ENCODE measurements at places on chromosomes 1 and 21.

GRCh38 chr1:202856014-202856413 is 32.9 kb downstream of the RABIF start:
- DNase-seq, result no peak

- no peak for DNase-seq
Measured at GRCh38 chr21:42289926-42290325, 25.3 kb downstream of the TFF3 start.

DNA sequence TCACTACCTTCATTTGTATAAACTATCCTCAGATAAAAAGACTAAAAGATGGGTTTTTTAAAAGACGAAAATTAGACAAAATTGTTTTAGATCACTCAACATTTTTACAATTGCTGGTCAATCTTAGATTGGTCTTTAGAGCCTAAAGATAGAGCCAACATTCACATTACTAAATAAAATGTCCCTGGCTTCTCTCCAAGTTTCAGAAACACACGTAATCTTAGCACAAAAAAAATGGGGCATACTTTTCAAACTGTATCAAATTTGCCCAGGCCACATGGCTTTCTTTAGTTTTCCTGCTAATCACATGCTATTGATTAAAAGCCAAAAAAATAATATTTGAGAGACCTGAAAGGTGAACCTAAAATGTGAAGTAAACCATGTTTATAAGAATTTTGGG is 288.1 kb downstream of the DPYD start:
- DNase-seq, result no peak

DNA sequence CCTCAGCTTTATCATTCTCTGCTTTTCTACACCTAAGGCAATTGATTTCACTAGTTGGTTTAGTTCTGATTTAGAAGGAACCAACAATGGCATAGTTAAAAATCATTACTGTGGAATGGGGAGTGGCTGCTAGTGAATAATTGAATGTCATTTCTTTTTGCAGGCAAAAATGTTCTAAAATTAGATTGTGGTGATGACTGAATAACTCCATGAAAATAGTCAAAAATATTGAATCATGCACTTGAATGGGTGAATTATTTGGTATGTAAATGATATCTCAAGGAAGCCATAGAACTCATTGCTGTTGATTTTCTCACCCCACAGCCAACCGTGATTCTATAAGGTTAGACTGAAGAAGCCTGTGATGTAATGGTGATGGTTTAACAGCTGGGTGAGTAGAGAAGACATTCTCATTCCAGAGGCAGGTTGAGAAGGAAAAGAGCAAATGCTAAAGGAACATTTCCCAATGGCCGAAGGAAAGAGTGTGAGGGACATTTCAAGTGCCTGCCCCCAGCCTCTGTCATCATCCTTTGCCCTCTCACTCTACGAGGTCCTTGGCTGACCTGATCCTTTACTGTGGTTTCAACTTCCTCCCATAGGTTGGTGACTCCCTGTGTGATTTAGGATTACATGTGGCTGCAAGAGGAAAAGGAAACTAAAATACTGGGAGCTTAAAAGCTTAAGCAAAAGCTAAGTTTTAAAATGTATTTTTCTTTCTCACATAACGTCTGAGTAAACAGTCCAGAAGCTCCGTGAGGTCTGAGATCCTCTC is 12.5 kb downstream of the OVAAL start:
- no peak for DNase-seq

DNA sequence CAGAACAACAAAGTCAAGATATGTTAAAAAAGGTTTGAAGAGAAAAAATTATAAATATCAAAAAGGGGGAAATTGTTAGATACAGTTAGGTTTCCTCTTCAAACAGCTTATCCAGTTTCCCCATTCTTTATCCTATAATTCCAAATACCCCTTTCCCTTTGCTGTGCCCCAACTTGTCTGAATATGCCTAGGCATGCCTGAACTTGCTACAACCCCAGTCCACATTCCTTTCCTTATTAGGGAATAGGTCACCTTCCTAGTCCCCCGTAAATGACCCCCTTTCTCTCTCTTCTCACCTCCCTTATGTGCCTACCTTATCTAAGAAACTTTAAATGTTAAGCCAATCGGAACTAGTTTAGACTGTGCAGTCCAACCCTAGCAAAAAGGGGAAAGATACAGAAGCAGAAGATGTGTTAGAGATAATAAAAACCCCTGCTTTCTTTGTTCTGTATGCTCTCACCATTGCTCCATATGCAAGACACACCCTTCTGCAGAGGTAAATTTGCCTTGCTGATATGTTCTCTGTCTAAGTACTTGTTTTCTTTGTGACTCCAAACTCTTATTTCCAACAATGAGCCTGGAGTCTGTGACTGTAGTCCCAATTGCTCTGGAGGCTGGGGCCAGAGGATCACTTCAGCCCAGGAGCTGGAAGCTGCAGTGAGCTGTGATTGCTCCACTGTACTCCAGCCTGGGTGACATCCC is 810.1 kb downstream of the PLA2G4A start:
- no peak for DNase-seq

DNA sequence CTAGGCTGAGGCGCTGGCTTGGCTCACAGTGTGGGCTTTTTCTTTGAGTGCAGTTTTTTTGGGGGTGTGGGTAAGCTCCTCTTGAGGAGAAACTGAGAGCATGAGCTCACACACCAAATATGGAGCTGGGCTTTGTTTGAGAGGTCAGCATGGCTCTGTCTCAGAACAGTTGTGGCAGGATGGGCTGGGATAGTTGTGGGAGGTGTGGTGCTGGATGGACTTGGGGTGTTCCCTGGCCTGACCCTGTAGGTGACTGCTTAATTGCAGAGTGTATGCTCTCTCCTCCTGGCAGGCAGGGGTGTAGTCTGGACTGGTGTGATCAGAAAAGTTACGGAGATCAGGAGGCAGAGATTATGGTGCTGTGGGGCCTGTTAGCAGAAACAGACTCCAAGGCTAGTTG is 64.3 kb upstream of the PGBD5 start:
- DNase-seq, result no peak

GRCh38 chr1:181134543-181135436 is 46.3 kb downstream of the IER5 start:
- DNase-seq, result no peak

DNA sequence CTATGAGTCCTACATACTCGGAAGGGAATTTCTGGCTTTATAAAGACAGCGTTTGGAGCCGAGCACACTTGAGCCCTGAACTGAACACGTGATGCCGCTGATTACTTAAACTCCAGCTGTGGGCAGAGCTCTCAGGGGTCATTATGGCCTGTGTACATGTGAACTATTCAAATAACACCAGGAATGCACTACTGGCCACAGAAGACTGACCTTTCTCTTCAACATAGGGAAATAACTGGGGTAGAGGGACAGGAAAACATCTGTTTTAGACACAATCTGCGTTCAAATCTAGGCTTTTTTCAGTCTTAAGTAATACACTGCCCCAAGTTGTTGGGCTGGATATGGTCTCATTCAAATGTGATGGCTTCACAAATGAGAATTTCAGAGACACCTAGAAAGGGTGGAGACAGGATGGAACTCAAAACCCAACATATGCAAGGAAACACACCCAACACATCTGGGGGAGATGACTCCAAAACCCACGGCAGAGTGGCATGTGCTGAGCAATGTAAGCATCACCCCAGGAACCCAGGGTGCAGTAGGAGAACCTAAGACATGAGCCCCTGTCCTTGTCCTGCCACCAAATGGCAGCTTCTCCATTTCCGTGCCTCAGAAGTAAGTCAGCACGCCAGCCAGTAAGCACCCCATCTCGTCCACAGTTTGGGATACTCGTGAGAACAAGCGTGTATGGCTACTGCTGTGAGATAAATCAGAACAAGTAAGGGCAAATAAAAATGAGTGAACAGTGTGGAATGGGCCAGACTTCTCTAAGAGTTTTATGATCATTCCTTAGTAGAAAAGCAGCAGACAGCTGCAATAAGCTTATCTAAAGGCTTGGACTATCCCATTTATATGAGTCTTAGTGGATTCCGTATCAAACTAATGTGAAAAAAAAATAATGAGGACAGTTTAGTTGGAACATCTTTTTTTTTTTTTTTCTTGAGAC is 24.9 kb downstream of the NID1 start:
- no peak for DNase-seq

GRCh38 chr1:245926888-245927287 is 580.2 kb downstream of the SMYD3 start:
- DNase-seq, result no peak

All from natural killer cell treated with Interleukin-12 subunit alpha and Interleukin-12 subunit beta and Interleukin-15 and Interleukin-18, amount 100 ng/mL, for 72 hours (primary cell).